ENCODE measurements at places on chromosomes 5 and 9.

DNA sequence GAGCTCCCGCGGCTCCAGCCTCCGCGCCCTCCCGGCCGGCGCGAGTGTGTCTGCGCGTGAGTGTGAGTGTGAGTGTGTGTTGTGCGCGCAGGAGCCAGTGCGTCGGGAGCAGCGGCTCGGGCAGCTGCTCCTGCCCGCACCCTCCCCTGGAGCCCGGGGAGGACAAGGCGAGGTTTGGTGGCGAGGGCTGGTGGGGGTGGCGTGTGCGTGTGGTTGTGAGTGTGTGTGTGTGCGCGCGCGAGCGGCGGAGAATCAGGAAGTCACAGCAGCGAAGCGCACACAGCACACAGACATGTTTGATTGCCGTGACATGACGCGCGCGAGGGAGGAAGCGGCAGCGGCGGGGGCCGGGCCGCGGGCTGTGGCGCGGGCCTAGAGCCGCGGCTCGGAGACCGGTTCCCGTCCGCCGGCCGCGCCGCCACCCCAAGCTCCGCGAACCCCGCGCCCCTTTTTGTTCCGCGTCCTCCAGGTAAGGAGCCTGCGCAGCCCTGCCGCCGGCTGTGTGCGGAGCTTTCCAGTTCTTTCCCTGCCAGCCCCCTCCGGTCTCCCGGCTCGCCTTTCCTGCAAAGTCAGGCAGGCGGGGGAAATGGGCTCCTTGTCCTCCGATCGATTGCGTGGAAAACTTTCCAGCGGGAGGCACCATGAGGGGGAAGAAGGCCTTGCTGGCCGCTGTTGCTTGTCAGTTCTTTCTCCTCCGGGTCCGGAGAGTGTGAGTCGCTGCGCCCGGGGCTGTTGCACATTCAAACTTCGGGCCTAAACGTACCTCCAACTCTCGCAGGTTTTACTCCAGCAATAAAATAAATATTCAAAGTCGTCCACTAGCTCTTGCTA lies 2.4 kb downstream of the SMARCA2 start:
- peak; percentile 65 for DNase-seq

DNA sequence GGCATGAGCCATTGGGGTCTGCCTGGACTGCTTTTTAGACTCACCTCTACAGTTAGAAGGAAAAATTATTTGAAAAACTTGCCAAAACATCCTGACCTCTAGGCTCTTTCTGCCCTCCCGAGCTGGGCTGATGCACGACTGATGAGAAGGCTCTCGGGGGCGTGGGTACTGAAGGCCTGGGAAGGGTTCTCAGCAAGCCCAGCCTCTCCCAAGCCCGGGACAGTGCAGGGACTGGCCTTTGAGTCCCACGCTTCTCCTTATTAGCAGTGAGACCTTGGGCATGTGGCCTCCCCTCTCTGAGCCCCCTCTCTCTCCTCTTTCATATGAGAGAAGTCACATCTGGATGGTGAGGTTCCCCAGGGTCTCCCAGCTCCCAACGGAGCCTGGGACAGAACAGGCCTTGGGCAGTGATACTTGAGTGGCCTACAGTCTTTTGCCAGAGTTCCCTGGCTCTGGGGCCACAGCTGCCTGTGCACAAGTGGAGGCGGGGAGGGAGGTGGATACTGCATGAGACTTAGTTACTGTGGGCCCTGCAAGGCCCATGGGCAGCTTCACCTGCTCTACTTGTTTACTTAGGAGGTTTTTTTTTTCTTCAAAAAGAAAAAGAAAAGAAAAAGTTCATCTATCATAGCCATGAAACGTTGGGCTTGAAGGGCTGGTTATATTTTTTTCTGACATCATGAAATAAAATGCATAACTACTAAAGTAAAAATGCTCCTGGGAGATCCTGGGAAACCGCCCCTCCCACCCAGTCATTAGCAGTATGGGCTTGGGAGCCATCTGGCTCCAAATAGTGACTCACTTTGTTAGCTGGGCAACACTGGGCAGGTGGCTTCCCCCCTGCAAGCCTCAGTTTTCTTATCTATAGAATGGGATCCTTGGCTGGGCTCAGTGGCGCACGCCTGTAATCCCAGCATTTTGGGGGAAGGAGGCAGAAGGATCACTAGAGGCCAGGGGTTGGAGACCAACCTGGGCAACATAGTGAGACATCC lies 139.4 kb downstream of the GAPVD1 start:
- no peak for DNase-seq

- DNase-seq, result no peak
Observed at GRCh38 chr5:108531367-108532128, 149.7 kb upstream of the FBXL17 start.

- DNase-seq, result no peak
Observed at GRCh38 chr5:112694853-112695709, 42.6 kb upstream of the APC start.

DNA sequence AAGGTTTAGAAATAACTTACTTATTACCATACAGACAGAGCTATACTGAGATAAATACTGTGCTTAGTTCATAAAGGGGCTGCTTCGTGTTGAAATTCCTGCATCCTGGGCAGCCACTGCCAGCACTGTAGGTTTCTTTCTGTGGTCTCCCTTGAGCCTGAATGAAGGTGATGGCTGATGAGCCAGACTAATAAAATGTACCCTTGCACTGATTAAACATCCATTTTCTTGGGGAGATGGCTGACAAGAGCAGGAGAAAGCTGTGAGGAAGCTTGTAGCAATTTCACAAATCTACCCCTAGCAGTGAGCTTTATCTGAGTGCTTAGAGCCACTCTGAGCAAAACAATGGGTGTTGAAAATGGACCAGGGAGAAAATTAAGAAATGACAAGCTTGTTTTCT lies 23.3 kb upstream of the ZSWIM6 start:
- DNase-seq, result no peak

GRCh38 chr5:177194268-177194667 lies 60.7 kb downstream of the NSD1 start:
- DNase-seq, result no peak

DNA sequence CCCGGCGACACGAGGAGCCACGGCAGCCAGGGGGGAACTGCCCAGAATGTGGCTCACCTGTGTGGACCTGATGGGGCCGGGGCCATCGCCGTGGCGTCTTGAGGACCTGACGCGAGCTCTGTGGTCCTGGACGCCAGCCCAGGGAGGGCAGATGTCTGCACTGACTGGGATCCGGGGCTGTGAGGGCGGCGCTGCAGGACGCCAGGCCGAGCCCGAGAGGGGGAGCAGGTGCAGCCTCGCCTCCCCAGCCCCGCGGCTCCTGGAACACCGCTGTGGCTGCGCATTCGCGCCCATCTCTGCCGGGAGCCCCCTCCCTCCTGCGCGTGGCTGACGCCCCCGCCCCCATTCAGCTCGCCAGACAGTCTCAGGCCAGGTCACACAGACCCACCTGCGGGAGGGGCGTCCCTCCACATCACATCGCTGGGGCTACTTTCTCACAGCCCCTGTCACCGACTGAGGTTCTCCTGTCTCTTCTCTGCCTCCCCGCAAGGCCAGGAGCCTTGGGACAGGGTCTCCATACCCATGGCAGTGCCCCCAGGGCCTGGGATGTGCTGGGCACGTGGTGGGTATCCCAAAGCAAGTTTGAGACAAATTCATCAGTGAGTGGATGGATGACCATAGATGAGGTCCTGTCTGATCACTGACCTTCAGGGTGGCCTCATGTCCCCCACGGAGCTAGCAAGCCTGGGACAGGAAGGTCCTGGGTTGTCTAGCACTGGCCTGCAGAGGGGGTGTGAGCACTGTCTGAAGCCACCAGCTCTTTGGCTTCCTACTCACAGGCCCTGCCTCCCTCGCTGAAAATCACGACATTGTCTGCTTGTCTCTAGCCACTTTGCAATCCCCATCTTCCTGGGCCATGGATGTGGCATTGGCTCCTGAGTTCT lies 47.3 kb downstream of the RASGEF1C start:
- DNase-seq, result peak; percentile 38

- DNase-seq, result no peak
Observed at GRCh38 chr9:72382405-72382804, 17.4 kb upstream of the ZFAND5 start.

DNA sequence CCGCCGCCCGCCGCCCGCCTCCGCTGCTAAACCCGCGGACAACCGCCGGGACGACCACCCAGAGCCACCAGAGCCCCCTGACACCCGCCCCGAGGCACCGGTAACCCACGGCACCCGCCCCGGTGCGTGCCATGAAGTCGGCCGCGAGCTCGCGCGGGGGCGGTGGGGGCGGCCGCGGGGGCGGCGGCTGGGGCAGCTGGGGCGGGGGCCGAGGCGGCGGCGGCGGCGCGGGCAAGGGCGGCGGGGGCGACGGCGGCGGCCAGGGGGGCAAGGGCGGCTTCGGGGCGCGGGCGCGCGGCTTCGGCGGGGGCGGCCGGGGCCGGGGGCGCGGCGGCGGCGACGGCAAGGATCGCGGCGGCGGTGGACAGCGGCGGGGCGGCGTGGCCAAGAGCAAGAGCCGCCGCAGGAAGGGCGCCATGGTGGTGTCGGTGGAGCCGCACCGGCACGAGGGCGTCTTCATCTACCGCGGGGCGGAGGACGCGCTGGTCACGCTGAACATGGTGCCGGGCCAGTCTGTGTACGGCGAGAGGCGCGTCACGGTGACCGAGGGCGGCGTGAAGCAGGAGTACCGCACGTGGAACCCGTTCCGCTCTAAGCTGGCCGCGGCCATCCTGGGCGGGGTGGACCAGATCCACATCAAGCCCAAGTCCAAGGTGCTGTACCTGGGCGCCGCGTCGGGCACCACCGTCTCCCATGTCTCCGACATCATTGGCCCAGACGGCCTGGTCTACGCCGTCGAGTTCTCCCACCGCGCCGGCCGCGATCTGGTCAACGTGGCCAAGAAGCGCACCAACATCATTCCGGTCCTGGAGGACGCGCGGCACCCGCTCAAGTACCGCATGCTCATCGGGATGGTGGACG lies 499 bp downstream of the FBLL1 start:
- no peak for DNase-seq

DNA sequence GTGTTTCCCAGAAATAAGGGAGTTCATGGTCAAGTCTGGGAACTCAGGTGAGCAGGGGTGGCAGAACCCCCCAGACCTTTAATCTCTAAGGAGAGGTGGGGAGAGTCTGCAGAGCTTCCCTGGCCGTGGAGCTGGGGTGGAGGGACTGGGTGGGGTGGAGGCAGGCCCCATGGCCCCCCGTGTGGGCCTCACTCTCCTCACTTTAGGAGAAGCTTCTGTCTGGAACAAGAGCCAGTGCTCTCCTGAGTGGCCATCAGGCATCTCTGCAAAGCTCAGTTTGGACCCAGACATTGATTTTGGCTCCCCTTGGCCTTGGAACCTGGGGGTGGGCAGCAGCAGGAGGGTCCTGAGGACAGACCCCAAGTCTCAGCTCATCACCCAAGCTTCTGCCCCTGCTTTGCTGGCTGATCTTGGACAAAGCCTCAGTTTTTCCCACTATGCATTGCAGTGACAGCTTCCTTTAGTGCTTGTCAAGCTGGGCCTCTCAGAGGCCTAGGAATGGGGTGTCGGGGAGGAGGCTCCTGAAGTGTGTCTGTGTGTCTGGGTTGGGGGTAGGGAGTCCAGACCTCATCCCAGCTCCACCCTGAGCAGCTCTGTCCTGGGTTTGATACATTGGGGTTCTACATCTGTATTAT lies 3.5 kb upstream of the GBGT1 start:
- DNase-seq, result no peak

DNA sequence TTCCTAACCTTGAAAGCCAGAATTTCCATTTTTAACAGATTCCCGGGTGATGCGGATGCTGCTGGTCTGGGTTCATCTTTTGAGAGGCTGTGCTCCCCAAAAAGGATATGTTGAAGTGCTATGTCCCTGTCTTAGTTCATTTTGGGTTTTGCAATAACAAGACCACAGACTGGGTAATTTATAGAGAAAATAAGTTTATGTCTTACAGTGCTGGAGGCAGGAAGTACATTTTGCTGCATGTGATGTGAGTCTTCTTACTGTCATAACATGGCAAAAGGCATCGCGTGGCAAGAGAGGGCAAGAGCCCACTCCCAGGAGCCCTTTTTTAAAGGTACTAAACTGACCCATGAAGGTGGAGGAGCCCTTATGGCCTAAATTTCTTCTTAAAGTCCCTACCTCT lies 114.1 kb downstream of the DAPK1 start:
- DNase-seq, result no peak

GRCh38 chr5:132378580-132378979 lies 9.1 kb downstream of the SLC22A5 start:
- DNase-seq, result no peak

- no peak for DNase-seq
Observed at GRCh38 chr9:127087411-127087810, 35.0 kb downstream of the ANGPTL2 start.

DNA sequence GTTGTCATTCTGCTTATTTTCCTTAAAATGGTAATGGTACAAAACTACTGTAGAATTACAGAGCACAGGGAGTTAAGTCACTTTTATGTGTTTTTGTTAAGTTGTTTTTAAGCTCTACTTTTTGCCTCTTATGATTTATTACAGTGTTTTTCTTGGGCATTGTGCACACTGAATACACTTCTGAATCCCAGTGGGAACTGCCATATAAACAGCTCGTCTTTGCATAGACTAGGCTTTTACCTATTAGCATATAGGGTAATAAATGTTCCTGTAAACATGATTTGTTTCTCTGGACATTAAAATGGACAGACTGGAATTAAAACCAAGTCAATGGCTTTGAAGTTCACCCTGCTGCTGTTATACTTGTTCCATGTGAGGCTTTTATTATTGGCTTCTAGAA lies 12.2 kb downstream of the KLF9 start:
- no peak for DNase-seq

DNA sequence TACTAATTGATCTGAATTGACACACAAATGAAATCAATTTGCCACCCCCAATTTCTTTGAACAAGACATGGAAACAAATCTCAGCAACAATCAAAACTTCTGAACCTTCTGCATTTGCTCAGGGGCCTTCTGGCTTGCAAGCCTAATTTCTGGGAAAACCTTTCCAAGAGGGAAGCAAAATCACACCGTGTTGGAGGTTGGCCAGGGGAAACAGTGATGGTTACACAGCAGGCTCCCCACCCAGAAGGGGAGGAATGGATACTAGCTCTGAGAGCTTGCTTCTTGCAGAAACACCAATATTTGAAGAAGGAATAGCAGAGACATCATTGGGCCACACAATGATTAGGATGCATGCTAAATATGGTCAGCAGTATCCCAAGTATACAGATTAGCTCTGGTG lies 488.6 kb upstream of the TRPC7 start:
- DNase-seq, result no peak

DNA sequence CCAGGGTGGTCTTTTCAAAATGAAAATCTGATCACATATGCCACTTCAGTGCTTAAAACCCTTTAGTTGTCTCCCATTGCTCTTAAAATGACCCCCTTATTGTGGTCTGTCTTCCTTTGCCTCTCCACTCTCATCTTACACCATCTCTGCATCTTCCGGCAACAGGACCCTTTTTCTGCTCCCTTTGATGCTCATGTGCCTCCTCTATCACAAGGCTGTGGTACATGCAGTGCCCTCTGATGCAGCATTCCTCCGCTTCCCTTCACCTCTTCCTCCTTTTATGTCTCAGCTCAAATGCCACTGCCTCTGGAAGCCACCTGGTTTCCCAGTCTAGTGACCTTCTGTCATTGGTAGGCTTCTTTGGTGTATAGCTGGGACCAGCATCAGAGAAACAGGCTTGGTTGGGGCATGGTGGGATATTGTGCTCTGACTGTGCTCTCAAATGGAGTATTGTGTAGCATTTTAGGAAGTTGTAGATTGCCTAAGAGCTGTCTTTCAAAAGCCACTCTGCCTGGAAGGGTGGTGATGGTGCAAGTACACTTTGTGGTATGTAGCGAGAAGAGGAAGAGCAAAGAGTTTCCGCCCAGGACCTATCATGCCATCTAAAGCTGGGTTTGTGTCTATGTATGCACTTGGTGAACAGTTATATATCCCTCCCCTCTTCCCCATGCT lies 28.1 kb downstream of the ARHGAP26 start:
- peak; percentile 19 for DNase-seq

GRCh38 chr5:51652980-51653379 lies 269.7 kb downstream of the ISL1 start:
- no peak for DNase-seq

All from amygdala (tissue), 56 donors.